ENCODE measurements at places on chromosomes 16 and 17. TPM values are rescaled to one million over a fixed set of nuclear protein-coding genes. Genes with fewer than 3 reads are reported as not detected.

DOC2A gene
- 0.38 TPM for total RNA-seq

TLCD2 gene
- 0.78 TPM for total RNA-seq

CIITA gene
- 0.20 TPM for total RNA-seq

DNA sequence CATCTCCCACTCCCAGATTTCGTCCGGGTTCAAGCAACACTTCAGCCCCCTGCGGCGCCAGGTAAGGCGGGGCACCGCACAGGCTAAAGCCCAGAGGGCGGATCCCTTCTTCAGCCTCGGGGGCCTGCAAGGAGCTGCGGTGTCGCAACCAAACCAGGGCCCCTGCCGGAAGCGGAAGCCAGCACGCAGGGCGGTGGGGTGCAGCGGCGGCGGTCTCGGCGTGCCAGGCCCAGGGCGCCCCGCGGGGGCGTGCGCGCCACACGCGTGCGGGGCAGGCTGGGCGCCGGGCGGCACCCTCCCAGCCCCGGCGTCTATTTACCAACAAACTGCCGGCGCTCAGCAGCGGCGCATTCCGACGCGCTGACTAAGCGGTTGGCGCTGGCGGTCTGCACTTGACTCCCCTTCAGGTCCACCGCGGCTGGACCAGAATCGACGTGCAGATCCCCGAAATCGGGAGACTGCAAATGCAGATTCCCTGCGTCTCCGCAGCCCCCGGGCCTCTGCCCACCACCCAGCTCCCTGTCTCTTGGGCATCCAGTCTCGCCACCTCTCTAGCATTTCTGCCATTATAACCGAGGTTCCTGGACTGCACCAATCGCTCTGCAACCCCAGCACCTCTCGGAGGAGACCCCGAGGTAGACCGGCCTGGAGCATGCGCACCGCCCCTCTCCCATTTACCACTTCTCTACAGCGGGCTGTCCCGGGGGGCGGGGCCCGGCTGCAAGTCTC is 421 bp upstream of the DLX4 start:
- peak; percentile 75 for DNase-seq

GRCh38 chr16:77961814-77962213 is 60.5 kb upstream of the CLEC3A start:
- no peak for DNase-seq

DNA sequence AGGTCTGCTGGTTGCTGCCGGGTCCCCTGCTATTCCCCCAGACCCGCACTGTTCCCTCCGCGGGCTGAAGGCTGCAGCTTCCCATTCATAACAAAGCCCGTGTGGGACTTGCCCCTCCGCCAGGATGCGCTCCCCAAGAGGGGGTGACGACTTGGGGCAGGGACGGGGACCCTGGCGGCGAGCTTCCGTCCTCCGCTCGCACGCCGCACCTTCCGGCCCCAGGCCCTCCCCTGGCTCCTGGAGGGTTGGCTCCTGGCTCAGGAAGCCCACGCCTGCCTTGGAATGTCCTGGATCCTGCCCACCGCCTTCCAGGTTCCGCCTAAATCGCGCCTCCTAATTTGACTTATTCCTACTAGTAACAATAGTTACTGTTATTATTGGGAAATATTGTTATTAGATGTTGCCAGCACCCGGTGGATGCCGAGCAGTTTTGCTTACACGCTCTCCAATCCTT is 1.1 kb upstream of the TFAP4 start:
- no peak for DNase-seq

- no peak for DNase-seq
Observed at GRCh38 chr16:87432330-87432915, 40.3 kb downstream of the MAP1LC3B start.

DNA sequence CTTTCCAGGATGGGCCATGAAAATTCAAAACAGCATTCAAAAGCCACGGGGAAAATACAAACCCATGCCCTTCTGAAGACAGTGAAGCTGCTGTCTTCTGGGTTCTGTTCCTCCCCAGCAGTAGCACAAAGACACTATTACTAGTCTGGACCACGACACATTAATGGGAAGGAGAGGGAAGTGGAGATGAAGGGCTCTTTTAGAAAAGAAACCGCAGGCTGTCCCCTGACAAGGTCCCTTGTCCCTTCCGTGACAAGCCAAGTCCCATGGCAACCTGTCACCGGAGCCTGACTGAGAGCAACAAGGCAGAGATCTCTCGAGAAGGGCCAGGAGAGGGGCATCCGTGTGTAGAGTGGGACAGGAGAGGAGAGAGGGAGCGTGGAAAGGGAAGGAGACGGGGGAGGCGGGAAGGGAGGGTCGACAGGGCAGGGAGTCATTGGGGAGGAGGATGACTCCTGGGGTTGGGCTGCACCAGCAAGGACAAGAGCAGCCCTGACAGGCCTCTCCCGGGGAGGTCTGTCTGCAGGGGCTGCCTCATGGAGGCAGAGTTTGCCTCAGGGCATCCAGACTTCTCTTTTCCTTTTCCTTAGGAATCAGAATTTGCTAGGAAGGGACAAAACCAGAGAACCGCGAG is 436.2 kb downstream of the SLC39A11 start:
- no peak for DNase-seq

DNA sequence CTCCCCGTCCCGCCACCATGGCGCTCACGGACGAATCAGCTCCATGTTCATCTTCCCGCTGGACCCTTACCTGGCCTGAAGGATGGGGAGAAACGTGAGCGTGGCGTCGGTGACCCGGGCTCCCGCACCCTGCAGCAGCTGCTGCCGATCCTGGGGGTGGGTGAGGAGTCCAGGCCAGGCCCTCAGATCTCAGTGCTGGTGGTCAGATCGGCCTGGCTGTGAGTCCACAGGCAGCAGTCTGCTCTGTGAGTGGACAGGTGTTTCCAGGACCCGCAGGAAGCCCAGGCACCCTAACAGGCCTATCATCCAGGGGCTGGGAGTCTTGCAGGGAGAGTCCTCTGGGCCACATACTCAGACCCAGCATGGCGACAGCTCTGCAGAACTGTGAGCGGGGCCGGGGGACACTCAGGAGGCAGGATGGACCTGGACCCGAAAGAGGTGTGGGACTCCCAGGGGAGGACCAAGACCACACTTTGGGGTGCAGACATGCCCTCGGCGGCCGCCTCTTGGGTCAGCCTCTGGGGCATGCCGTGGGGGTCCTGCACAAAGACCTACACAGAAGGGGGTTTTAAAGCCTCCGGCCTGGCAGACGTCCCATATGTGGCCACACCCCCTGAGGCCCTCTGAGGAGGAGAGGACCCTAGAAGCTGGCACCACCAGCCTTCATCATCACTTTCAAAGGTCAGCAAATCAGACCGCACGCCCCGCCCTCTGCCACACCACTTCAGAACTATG is 27.2 kb upstream of the ZNF469 start:
- no peak for DNase-seq

DNA sequence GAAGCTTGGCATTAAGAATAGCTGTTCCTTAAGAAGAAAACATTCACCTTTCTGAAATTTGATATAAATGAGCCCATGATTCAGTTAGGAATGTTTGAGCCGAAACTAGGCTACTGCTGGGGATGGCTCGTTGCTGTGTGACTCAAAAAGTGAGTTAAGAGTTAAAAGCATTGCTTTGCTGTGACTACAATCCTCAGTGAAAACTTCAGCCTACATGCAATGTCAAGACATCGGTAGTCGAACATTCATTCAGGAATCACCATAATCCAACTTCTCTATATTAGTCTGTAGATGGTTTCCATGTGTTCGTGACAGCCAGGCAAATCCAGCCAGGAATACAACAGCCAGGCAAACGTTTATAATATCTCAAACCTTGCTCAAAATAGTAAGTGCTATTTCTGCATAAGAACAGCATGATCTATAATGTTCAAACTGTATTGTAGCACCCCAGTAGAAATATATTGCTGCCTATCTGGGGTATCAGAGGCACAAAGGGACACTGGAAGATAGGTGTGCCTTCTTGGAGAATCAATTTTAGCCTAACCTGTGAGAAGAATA is 1225.1 kb downstream of the CDH8 start:
- DNase-seq: no peak

DNA sequence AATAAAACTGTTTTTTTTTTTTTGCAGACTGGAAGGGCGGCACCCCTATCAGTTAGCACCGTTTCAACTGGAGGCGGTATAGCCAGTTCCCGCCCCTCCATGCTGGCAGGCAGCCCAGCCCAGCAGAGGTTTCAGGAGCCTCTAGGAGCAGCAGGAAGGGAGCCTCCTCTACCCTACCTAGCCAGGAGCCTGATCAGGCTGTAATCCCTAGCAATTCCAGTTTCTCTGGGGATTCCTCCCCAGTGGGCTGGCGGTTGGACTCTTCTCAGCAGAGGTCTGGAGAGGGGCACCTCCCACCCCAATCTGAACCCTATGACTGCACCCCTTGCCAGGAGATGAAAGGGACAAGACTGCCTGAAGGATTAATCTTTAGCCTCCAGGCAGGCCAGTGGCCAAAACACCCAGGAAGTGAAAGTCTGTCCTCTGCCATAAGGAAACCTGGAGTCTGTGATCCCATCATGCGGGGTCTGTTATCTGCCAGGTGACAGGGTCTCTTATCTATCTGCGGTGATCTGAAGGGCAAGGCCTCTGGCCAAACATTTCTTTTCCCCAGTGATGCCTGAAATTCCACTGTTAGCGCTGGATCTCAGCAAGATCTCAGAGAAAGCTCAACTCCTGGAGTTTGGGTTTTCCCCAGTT is 4.9 kb upstream of the CDH1 start:
- peak; percentile 91 for DNase-seq

Data from K562 (cell line).